ENCODE measurements at places on chromosomes 3 and 15. TPM values are rescaled to one million over a fixed set of nuclear protein-coding genes. Genes with fewer than 3 reads are reported as not detected.

Gene WDR76
- total RNA-seq, result 3.8 TPM

Gene RPP25
- 2.6 TPM for total RNA-seq

Gene PLSCR2
- not detected for total RNA-seq

Gene SNX4
- 23.8 TPM for total RNA-seq

Gene IQCH
- 5.0 TPM for total RNA-seq

Gene KNG1
- total RNA-seq, result not detected

Gene TTLL13
- total RNA-seq, result not detected

Gene ADCY5
- 0.13 TPM for total RNA-seq

Gene IQCF5
- not detected for total RNA-seq

Gene WNT7A
- total RNA-seq, result not detected

Gene CTXND1
- total RNA-seq, result not detected

Gene XRN1
- 50.7 TPM for total RNA-seq

Gene ASB14
- not detected for total RNA-seq

Gene RBPMS2
- 0.07 TPM for total RNA-seq

Gene ZIC1
- 0.03 TPM for total RNA-seq

Gene HYAL1
- 2.5 TPM for total RNA-seq

Gene PTPRG
- total RNA-seq, result 72.5 TPM

Gene RABL3
- total RNA-seq, result 18.4 TPM

Gene GOLGA6L7
- not detected for total RNA-seq

Gene SPINK8
- not detected for total RNA-seq

Gene KBTBD8
- total RNA-seq, result 3.1 TPM

Gene SUCNR1
- total RNA-seq, result 51.2 TPM

Gene CDHR4
- 0.07 TPM for total RNA-seq

Gene SNAP23
- 66.4 TPM for total RNA-seq

Gene NFKBIZ
- 40.1 TPM for total RNA-seq

Gene LTK
- 0.07 TPM for total RNA-seq

Gene SLC15A2
- 0.26 TPM for total RNA-seq

Gene MKRN3
- 0.43 TPM for total RNA-seq

Gene P3H2
- 23.8 TPM for total RNA-seq

Gene CPLX3
- not detected for total RNA-seq

Gene CMTM8
- total RNA-seq, result 0.78 TPM

Gene CYP1A2
- total RNA-seq, result not detected

Gene ACKR4
- 24.0 TPM for total RNA-seq

Gene LDHAL6B
- total RNA-seq, result not detected

Gene HTR3E
- total RNA-seq, result not detected

Gene OXNAD1
- total RNA-seq, result 9.3 TPM

Gene GOLGA8F
- not detected for total RNA-seq

Gene PAQR9
- total RNA-seq, result 0.36 TPM

Gene PRTG
- total RNA-seq, result 0.78 TPM

Gene PARP6
- 34.6 TPM for total RNA-seq

Gene BBX
- total RNA-seq, result 83.9 TPM

Gene GP5
- total RNA-seq, result 0.69 TPM

Gene PRRT3
- total RNA-seq, result 4.7 TPM

Gene TMEM207
- total RNA-seq, result not detected

Gene GNB4
- total RNA-seq, result 91.0 TPM

Gene LEKR1
- total RNA-seq, result 0.20 TPM
